MCF 10A (cell line): ENCODE measurements at places on chromosomes 11 and 22. TPM values are rescaled to one million over a fixed set of nuclear protein-coding genes. Genes with fewer than 3 reads are reported as not detected.

- no peaks in the 10 kb centered on the region for H3K27me3 ChIP-seq
- no peak overlapping the region for H3K4me3 ChIP-seq
- DNase-seq = no peak
- no peaks in the 10 kb centered on the region for H3K4me1 ChIP-seq
These were observed 415.4 kb downstream of the BRD1 start for GRCh38 chr22:49412236-49412635.

DNA sequence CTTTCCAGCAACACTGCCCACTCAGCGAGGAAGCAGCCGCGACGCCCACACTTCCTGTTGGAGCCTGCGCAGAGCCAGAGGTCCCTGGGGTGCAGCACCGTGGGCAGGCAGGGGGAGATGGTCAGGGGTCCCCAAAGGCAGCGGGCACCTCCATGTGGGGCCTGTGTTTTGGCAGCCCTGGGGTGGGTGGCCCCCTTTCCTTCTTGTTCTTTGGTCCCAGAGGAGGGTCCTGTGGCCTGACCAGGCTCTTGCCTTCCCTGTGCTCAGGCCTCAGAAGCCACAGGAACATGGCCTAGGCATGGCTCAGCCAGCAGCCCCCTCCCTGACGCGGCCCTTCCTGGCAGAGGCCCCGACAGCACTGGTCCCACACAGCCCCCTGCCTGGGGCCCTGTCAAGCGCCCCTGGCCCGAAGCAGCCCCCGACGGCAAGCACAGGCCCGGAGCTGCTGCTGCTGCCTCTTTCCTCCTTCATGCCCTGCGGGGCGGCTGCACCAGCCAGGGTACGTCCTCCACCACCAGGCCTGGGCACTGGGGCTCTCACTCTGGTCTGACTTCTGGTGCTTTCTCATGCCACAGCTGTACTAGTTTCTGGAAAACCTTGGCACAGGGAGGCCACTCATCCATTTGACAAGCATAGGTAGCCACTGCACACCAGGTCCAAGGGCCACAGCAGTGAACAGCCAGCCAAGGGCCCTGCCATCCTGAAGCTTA is 47.1 kb downstream of the PISD start:
- peaks cover 41% of the 10 kb centered on the region for H3K36me3 ChIP-seq
- no peak overlapping the region for H3K4me3 ChIP-seq
- no peak for DNase-seq
- H3K4me1 ChIP-seq = no peaks in the 10 kb centered on the region

DNA sequence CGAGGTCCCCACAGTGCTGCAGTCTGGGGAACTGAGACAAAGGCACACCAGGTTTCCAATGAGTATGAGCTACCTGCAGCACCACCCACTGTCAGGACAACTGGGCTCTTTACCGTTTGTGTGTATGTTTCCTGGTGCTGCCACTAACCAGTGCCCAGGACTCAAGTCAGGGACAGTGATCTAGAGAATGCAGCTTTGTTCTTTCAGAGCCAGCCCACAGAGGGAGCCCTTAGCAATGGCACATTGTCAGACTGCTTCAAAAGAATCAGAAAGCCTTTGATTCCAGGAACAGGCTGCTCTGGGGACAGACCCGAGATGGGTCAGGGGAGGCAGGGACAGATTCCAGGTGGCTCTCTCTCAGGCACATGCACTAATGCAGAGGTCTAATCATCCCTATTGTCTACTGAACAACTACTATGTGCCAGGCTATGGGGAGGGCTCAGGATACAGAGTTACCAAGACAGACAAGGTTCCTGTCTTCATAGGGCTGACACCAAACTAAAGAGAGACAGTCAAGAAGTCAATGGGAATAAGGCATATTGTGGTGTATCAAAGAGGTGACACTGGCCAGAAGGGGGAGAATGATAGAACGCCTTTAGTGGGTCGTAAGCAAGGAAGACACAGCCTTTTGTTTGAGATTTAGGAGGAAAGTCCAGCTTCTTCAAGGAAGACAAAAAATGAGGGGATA is 103.7 kb downstream of the VPREB1 start:
- peaks cover 76% of the 10 kb centered on the region for H3K27me3 ChIP-seq
- peak; percentile 14 for DNase-seq
- no peaks in the 10 kb centered on the region for H3K36me3 ChIP-seq
- no peak overlapping the region for H3K27ac ChIP-seq
- H3K4me1 ChIP-seq = no peaks in the 10 kb centered on the region

DNA sequence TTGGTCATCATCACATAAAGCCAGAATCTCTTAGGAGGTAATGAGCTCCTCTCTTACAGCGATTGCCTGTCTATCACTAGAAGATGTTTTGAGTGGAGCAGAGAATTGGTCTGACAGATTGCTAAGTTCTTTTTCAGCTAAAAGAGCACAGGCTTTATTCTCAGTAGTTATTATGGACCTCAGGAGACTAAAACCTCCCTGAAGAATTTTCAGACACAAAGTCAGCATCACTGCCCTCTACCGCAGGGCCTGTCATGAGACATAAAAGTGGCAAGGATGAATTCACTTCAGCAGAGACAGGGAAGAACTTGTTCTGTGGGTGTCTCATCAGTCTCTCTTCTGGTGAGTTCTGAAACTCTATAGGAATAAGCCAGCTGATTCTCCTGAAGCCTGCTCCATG is at the start of gene OR51I2:
OR51I2 (plus strand) TSS at position 301 of the 400 bp plus-strand sequence. CDS start 4,166 bp downstream, outside the sequence.
- H3K4me1 ChIP-seq = no peaks in the 10 kb centered on the region
- no peaks in the 10 kb centered on the region for H3K36me3 ChIP-seq
- no peak for DNase-seq
- no peak within 1 kb of the TSS for H3K27ac ChIP-seq
- no peak within 1 kb of the TSS for H3K4me3 ChIP-seq

DNA sequence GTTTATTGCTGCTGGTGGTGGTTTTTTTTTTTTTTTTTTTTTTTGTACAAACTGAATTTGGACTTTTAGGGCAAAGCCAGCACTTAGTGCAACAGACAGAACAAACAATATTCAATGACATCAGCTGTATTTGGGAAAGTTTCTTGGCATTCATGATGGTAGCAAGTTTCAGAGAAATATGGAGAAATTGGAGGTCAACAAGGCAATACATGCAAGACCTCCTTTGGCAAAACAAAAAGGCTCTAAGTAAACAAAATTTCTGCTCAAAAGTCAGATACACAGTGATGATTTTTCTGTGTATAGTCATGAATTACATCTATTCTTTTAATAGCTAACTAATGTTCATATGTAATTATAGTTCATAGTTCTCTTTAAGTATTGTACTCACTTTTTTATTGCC is 612.5 kb upstream of the LUZP2 start:
- no peak for DNase-seq
- no peaks in the 10 kb centered on the region for H3K36me3 ChIP-seq
- H3K27ac ChIP-seq = no peak overlapping the region
- peaks cover 4% of the 10 kb centered on the region for H3K4me1 ChIP-seq
- no peak overlapping the region for H3K4me3 ChIP-seq

DNA sequence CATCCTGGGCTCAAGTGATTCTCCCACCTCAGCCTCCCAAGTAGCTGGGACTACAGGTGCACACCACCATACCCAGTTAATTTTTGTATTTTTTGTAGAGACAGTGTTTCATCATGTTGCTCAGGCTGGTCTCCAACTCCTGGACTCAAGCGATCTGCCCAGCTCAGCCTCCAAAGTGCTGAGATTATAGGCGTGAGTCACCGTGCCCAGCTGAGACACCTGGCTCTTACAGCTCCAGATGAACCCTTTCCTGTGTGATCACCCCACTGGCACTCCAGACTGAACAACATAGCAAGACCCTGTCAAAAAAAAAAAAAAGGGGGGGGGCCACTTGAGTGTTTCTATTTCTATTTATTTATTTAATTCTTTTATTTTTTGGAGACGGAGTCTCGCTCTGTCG is 1.0 kb upstream of the ADSL start:
- DNase-seq = peak; percentile 73
- H3K4me1 ChIP-seq = peaks cover 23% of the 10 kb centered on the region
- H3K27ac ChIP-seq = peak overlapping the region; percentile 87
- no peaks in the 10 kb centered on the region for H3K27me3 ChIP-seq
- H3K4me3 ChIP-seq = peak overlapping the region; percentile 93
- peaks cover 22% of the 10 kb centered on the region for H3K36me3 ChIP-seq

The MFNG gene
- 0.56 and 1.2 TPM in 2 replicates for total RNA-seq

The GRM5 gene
- not detected in 2 replicates for total RNA-seq

The NXPE1 gene
- not detected in 2 replicates for total RNA-seq

The BBOX1 gene
- 0.33 TPM in 1 of 2 replicates, not detected in the other for total RNA-seq
